ENCODE measurements at places on chromosomes 1 and 21. TPM values are rescaled to one million over a fixed set of nuclear protein-coding genes. Genes with fewer than 3 reads are reported as not detected.

RAD54L gene
- total RNA-seq, result 56.5 TPM

TSPEAR gene
- total RNA-seq, result 0.08 TPM

GRCh38 chr1:46131093-46131492, 1.3 kb downstream of the PIK3R3 start:
- H3K27me3 ChIP-seq, result peaks cover 36% of the 10 kb centered on the region
- H3K36me3 ChIP-seq, result no peaks in the 10 kb centered on the region
- H3K4me1 ChIP-seq, result peaks cover 16% of the 10 kb centered on the region
- no peak for ATAC-seq
- no peak overlapping the region for H3K27ac ChIP-seq

GRCh38 chr1:38586993-38587646, 272.5 kb downstream of the RRAGC start:
- H3K4me3 ChIP-seq, result no peak overlapping the region
- H3K4me1 ChIP-seq, result peaks cover 6% of the 10 kb centered on the region
- H3K27me3 ChIP-seq, result peaks cover 5% of the 10 kb centered on the region
- ATAC-seq, result peak; percentile 59
- no peak overlapping the region for H3K27ac ChIP-seq

DNA sequence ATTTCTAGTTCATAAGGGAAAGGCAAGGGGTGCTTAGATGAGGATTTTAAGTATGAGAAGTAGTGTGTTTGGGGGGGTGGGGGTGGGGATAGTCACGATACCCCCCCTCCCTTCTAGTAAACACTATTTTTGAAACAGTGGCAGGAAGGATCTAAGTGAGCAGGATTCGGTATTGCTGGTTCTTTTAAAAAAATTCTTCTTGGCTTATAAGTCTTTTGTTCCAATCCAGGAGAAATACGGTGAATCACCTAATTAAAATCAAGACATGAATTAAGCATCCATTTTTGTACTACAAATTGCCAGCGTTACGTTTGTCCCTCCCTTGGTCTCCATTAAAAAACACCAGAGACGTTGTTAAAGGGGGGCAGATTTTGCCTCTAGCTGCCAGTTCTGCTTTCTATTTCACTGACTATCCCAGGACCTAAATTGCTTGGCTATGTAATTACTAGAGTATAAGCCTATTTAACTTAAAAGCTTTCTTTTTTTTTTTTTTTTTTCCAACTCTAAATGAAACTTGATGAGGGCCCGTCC, 911 bp downstream of the LMO4 start:
- no peaks in the 10 kb centered on the region for H3K27me3 ChIP-seq
- peak overlapping the region; percentile 78 for H3K27ac ChIP-seq
- H3K4me1 ChIP-seq, result peaks cover 27% of the 10 kb centered on the region
- H3K4me3 ChIP-seq, result peak overlapping the region; percentile 86

- H3K36me3 ChIP-seq, result no peaks in the 10 kb centered on the region
- peaks cover 3% of the 10 kb centered on the region for H3K4me1 ChIP-seq
- ATAC-seq, result no peak
- no peak overlapping the region for H3K27ac ChIP-seq
- H3K27me3 ChIP-seq, result no peaks in the 10 kb centered on the region
Observed at GRCh38 chr1:153526132-153526543, 9.7 kb downstream of the S100A6 start.
